Fibroblast of pulmonary artery (primary cell): ENCODE measurements at places on chromosomes 12 and 14.

- no peak for DNase-seq
These were observed 323.8 kb upstream of the DCN start for GRCh38 chr12:91506452-91506851.

GRCh38 chr12:14362352-14362751 lies 3.1 kb upstream of the ATF7IP start:
- no peak for DNase-seq

- no peak for DNase-seq
These were observed 1.4 kb upstream of the RFLNA start for GRCh38 chr12:124293286-124294003.

GRCh38 chr12:32043928-32044549 lies 62.6 kb upstream of the BICD1 start:
- no peak for DNase-seq

- DNase-seq = no peak
These were observed 196.3 kb downstream of the TRHDE start for GRCh38 chr12:72468505-72468904.

GRCh38 chr14:59225281-59225680 lies 36.8 kb downstream of the DAAM1 start:
- no peak for DNase-seq

DNA sequence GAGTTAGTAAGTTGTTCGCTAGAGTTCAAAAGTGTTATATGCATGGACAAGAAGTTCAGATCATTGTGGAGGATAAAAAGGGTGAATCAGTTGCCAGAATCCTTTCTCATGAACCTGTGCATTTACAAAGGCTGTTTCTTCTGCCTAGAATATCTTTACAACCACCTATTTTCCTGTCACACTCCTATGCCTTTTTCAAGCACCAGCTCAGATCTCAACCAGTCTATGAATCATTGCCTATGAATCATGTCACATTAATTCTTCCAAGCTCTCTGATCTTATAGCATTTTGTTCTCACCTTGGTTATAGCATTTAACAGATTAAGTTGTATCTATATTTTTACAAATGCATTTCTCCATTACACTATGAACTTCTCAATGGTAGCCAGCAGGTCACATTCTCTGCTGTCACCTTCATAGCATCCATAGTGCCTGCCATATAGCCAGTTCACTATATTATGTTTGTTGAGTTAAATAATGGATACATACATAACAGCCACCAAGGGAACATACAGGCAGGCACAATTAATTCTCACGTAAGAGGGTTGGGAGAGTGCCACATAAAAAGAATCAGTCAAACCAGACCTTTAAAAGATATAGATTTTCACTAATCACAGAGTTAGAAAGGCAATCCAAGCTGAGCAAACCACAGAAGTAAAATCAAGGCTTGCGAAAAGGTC lies 573.0 kb downstream of the FOXG1 start:
- DNase-seq = peak; percentile 3

- DNase-seq = no peak
These were observed at the start of gene MYO1H for GRCh38 chr12:109347589-109347988. Gene MYO1H (plus strand): TSS chr12:109347900. CDS start chr12:109347961, 61 bp downstream.

DNA sequence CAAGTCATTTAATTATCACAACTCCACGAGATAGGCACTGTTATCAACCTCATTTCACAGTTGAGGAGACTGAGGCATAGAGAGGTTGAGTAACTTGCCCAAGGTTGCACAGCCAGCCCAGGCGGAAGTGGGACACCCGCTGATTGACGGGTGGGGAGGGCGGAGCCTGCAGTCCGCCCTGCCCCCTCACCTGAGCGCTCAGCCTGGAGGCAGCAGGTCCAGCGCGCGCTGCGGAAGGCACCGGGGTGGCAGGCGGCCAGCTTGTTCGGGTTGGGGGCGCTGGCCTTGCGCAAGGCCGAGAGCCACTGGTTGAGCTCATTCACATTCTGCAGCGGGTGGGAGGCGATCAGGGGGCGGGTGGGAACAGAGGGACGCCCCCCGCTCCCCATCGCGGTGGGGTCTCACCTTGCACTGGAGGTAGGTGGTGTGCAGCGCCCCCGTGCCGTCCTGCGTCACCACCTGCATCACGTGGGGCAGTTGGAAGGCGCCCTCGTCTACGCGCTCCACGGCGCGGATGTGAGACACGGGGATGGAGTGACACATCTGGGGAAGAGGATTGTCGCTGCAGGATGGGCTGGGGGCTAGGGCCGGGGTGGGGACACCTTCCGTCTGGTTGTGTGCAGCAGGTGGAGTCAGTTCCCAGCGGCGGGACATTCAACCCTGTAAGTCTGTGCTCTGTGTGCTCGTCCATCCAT lies 31.7 kb downstream of the RASAL1 start:
- DNase-seq = no peak

DNA sequence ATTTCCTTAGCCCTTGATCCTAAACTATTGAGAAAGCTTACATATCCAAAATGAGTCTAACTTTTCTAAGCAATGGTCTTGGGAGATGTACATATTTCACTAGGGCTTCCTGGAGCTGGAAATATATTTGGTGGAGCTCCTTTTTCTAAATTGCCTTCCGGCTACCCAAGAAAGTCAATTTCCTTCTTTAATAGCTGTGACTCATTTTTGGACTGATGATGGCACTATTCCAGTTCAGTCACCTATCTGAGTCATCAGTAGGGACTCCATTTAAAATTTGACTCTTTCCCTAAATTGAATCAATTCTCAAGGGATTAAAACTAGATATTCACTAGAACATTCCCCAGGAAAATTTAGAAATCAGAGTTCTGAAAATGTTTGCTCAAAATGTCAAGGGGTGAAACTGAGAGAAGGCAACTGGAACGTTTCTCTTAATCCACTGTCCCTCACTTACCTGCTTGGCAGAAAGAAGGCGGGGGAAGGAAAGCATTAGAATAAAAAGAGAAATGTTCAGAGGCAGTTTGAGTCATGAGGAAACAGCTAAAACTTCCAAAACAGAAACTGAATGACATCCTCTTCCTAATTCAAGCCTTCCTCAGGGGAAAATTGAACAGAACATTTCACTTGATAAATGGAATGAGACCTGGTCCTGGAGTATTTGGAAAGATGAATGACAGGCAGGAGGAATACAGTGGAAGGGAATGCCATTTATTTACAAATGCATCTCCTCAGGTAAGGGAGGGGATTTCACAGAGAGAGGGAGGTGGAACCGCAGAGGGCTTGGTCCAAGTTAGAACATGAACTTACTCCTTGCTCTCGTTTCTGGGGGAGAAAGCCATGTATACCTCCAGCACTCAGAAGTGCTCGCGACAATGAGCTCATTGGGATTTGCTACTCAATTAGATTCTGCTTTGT lies 91.2 kb downstream of the RGS6 start:
- no peak for DNase-seq

DNA sequence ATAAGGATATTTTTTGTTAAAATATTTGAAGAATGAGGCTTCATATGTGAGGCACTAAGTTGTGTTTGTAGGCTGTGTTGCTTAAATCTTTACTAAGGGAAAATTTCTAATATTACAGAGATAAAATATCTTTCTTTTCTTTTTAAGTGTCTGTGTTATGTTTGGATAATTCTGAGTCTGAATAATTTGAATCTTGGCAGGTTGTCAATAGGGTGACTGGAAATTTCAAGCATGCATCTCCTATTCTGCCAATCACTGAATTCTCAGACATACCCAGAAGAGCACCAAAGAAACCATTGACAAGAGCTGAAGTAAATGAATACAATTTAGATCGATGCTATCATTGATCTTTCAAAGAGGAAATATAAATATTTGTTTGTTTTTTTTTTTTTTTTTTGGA lies 29.4 kb downstream of the TMPO start:
- peak; percentile 20 for DNase-seq

DNA sequence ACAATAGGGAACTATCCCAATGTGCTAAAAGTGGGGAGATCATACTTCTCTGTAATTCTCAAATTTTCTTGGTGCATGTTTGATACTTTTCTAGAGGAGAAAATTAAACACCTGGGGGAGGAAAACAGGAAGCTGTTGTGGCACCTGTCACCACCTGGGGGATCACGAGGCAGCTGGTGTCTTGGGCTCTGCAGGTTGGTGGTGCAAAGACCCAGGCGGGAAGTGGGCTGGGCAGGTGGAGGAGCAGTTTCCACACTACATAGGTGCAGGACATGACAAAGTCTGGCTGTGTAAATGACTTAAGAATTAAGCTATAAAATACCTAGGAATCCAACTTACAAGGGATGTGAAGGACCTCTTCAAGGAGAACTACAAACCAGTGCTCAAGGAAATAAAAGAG lies 23.2 kb downstream of the PEX5 start:
- no peak for DNase-seq

- no peak for DNase-seq
These were observed 736 bp downstream of the C14orf39 start for GRCh38 chr14:60485057-60485597.

DNA sequence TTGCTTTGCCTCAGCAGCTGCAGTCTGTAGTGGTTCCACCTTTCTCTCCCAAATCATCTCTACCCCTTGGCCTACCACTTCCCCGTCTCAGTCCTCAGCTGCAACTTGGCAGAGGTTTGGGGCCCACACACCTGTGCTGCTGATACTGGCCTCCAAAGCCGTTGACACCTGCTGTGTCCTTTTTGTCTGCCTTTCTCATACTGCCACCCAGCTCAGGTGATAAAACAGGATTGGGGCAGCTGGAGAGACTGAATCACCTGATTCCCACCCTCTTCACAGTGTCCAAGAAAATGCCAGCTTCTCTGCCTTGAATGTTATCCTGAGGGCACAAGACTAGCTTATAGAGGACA lies 103.7 kb downstream of the ETV6 start:
- DNase-seq = no peak

GRCh38 chr12:109595321-109595902 lies 21.8 kb downstream of the MVK start:
- DNase-seq = no peak

DNA sequence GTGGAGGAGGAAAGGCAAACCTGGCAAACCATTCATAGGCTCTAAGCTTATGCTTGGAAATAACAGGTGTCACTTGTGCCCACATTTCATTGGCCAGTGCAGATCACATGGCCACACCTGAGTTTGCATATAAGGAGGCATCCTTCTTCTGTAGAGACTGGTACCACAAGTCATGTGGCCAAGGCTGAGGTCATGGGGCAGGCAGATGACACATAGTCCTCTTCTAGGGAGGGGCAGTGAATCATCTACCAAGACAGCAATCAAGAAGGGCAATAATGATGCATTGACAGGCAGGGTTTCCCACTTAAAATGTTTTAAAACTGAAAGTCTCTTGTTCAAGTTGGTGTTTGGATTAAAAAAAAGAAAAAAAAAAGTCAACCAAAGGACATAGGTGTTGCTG lies 77.3 kb downstream of the DAAM1 start:
- DNase-seq = no peak

DNA sequence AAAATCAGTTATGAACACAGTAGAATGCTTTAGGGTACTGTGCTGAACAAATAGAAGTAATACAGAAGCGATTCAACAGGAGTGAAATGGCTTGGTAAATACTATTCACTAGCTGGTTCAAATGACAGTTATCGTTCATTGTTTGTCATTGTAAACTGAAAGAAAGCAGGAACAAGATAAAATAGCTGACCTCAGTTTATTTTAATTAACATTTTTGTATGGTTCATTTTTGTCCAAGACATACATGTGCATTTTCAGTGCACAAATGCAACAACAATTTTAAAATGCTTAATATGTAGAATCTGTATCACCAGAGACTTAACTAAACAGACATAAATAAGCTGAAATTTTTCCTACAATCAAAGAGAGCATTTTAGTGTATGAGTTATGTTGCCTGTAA lies 49.9 kb downstream of the ALX1 start:
- DNase-seq = no peak

- no peak for DNase-seq
These were observed 18.9 kb downstream of the BICD1 start for GRCh38 chr12:32125455-32126084.

- DNase-seq = no peak
These were observed 95.2 kb downstream of the PRKCH start for GRCh38 chr14:61416591-61416990.

- DNase-seq = no peak
These were observed 67.3 kb downstream of the SPTB start for GRCh38 chr14:64812412-64812811.

DNA sequence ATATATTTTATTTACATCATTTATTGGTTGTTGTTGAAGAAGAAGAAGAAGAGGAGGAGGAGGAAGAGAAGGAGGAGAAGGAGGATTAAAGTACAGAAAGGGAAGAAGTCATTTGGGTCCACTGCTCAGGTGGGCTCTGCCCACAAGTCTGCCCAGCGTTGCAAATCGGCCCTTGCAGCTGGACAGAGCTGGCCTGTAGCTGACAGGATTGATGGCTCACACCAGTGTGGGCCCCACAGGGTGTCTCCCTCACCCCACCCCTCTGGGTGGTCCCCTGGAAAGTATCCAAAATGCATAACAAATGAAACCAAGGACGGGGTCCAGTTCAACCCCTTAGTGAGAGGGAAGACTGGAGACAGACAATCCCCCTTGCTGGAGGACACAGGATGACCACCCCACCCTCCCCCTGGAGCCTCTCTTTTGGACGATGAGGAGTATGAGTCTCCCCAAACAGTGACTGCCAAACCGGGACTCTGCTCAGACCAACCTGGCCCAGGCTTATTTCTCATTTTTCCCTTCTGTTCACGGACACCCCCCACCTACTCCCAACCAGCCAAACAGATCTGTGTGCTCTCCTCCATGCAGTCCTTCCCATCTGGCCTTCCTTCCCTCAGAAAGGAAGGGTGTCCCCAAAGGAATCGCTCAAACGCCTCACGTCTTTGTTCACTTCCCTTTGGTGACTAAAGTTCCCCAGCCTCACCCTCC lies 17.7 kb downstream of the DPF3 start:
- no peak for DNase-seq

GRCh38 chr12:108232565-108232964 lies 103.5 kb downstream of the WSCD2 start:
- no peak for DNase-seq

DNA sequence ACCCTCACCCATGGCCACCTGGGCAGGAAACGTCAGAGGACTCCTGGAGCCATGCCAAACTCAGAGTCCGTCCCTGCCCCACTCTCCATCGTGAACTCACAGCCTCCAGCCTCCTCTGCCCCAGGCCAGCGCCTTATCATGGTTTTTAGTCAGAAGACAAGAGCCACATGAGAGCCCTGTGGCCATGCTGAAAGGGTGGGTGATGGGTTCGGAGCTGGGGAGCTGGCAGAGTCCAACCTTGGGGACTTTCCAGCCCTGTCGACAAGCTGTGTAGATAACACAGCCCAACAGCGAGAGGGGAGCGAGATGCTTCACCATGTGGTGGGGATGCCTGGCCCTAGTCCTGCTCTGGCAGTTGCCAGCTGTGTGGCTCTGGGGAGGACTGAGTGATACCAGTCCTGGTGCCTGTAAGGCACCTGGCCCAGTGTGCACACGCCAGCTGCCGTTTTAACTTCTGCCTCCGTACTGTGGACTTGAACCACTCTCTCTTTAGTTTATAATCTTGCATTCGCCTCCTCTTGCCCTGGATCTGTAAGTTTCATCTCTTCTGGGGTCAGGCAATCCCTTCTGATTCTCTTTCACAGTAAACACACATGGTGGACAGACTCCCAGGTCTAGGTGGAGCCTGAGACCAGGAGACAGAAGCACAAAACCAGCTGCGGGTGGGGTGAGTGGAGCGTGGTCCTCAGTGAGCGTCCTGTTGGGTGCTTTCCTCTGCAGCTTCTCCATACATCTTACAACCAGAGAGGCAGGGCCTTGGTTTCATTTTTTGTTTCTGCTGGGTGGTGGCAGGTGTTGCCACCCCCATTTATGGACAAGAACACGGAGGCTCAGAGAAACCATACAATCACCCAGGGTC lies 55.3 kb downstream of the RIN3 start:
- DNase-seq = no peak

- DNase-seq = no peak
These were observed 25.4 kb downstream of the EML1 start for GRCh38 chr14:99818503-99819036.
